BJ (cell line): ENCODE measurements at places on chromosomes 1 and 21.

- no peak for DNase-seq
Measured at GRCh38 chr1:231853588-231854207, 227.1 kb downstream of the DISC1 start.

DNA sequence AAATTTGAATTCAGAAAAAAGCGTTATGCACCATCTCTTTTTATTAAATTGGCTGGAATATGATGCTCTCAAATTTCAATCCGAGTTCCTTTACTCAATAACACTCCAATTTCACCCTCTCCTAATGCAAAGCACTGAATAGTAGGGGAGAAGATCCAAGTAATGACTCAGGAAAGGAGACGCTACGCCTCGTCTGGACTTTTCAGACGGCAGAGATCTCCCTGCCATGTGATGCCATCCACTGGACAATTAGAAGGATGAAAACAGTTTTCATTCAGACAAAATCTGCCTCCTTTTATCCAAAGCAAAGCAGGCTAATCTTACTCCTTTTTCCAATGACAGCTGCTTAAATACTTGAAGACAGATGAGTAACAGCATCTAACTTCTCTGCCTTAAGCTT lies 242.4 kb upstream of the GREM2 start:
- no peak for DNase-seq

DNA sequence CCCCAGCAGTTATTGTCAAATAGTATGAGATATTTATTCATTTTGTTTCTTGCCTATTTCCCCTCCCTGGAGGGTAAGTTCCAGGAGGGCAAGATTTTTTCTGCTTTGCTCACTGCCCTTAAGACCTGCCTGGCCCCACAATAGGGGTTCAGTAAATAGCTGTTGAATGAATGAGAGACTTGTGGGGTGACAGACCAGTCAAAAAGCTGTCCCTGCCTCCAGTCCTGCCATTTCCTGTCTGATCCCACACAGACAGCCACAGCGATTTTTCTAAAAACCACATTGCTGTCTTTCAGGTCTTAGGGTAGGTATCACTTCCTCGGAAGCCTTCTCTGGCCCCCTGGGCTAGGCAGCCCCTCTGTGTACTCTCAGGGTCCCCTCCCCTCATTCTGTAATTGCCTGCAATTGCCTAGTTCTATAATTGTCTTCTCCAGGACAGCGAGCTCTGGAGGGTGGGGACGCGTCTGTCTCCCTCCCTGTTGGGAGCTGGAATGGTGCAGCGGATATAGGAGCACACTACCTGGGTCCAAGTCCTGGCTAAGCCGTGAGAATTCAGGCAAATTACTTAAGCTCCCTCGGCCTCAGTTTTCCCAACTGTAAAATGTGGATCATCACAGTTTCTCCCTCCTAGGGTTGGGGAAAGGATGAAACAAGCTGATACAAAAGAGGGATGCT lies 1.8 kb upstream of the EXTL1 start:
- DNase-seq = no peak

GRCh38 chr1:231930257-231930947 lies 303.8 kb downstream of the DISC1 start:
- no peak for DNase-seq

DNA sequence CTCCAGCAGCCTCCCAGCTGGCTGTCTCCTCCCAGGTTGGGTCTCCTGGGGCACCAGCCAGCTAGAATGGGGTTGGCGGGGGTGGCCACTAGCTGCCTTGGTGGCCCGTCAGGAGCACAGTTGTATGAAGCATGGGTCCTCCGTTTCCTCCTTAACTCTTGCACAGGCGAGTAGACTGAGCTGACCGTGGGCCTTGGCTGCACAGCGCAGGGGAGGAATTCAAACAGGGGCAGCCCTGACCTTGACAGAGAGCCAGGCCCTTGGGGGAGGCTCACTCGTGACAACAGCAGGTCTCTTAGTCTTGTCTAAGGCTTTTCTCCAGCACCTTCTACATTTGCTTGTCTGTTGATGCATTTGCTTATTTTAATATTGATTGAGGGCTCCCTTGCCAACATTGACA lies 114.1 kb downstream of the PRDM2 start:
- no peak for DNase-seq

DNA sequence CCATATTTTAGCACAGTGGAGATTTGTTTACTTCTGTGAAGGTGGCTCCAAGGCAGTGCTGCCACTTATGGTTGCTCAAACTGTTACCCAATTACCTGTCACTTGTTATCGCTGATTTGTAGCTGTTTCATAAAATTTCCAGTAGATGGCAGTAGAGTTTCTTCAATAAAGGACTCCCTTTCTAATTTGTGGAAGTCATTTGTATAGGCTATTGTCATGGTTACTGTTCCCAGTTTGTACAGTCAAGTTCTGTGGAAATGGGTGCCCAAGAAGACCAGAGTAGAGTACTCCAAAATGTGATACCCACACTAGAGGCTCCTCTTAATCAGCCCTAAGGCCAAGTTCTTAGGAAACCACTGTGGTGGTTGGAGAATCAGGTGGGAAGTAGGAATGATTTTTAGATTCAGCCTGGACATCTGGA lies 186.1 kb downstream of the CLEC20A start:
- peak; percentile 46 for DNase-seq

GRCh38 chr1:210231846-210232510 lies 618 bp upstream of the SERTAD4 start:
- DNase-seq = peak; percentile 62

DNA sequence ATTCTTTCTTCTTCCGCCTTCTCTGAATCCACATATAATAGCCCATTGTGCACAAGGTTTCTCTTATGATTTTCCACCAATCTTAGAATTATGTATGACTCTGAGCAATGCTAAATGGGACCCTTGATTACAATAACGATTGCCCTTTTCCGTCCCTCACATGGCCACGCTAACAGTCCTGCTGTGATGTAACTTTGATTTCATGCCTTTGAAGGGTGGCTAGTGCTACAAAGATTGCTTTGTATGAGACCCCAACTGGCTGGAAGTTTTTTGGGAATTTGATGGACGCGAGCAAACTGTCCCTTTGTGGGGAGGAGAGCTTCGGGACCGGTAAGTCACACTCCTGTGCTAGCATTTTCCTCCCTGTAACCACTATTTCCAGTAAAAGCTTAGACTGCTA lies 45.3 kb downstream of the PGM1 start:
- DNase-seq = no peak

DNA sequence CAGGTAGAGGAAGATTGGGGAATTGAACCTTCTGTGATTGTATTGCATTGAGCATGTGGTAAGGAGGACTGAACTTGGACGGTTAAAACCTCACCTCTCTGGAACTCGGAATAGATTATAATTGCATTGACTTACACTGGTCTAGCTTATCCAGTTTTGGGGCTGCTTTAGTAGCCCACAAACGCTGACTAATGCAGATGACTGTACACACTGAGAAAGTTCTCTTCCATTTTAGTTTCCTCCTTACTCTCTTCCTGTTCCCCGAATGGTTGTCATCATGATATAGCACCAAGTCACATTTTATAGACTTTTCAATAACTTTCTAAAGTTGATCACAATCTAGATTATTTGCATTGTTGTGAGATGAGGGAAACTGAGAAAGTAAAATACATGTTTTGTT lies 78.2 kb downstream of the NFIA start:
- no peak for DNase-seq

- DNase-seq = peak; percentile 34
Measured at GRCh38 chr1:231600458-231600976, 26.1 kb upstream of the DISC1 start.

DNA sequence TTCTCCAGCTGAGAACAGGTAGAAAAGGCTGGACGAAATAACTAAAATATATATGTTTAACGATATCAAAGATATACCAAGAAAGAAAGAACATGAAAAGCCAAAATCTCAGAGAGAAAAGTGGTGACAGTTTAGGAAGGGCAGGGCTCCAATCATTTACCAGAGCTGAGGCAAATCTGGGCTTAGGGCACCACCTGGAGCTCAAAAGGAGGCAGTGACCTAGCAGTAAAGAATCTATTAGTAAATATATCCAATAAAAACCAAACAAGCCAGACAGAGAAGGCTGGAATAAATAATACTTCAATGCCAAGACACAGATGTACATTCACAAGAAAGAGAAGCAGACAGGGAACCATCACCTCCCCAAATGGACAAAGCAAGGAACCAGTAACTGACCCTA lies 43.5 kb downstream of the CHIA start:
- DNase-seq = no peak

GRCh38 chr1:185661971-185662370 lies 72.2 kb upstream of the HMCN1 start:
- DNase-seq = no peak

GRCh38 chr1:44576456-44577150 lies 97.7 kb downstream of the TMEM53 start:
- DNase-seq = no peak
